ENCODE measurements at places on chromosomes 12 and 14. TPM values are rescaled to one million over a fixed set of nuclear protein-coding genes. Genes with fewer than 3 reads are reported as not detected.

DNA sequence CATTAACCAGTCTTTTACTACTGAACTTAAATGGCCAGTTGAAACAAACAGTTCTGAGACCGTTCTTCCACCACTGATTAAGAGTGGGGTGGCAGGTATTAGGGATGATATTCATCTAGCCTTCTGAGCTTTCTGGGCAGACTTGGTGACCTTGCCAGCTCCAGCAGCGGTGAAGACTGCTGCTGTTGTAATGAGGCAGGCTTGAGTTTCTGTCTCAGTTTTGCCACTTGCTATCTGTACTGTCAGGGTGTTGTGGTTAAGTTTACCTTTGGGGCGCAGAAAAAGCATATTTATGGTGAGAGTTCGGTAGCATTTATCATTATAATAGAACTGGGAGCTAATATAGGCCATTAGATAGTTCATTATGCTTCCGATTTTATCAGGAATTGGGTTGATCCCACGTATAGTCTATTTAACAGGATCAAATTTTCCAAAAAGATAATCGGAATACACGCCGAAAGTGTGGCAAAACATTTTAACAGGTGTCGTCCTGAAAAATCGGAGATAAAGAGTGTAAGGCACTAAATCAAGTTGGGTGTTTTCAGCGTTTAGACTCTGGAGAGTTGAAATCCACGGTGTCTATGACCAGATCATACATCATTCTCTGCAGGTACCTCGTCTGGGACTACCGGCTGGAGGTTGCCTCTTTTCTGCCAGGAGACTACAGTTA, 688 bp upstream of the NECAP1 start:
- DNase-seq = no peak

DNA sequence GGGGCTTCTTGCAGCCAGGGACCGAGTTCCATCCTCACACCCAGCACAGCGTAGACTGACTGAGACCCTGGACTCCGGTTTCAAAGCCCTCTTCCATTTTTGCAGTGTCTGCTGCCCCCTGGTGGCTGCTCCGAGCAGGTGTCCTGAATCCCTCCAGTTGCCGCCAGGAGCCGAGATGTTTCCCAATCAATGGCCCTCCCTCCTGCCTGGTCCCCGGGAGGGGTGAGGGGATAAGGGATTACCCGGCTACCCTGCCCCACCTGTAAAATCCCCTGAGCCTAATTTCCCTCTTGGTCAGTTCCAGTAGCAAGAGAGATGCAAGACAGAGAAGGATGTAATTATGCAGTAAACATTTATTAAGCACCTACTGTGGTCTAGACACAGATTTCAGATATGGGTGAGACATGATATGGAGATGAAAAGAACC, 55.0 kb downstream of the PHETA1 start:
- peak; percentile 71 for DNase-seq

DNA sequence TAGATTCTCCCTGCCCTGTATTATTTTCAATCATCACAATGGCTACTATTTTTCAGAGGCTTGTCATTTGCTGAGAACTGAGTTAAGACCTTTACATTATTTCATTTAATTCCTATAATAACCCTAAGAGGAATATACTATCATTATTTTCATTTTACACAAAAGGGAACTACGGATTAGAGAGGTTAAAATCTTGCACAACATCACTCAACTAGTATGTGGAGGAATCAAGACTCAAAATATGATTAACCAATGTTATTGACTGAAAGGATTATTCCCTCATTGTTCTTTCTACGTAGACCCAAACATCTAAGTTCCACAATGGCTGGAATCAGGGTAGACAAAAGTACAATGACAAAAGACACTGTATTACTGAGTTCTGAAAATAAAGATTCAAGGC, 45.0 kb downstream of the GPR65 start:
- DNase-seq = no peak

DNA sequence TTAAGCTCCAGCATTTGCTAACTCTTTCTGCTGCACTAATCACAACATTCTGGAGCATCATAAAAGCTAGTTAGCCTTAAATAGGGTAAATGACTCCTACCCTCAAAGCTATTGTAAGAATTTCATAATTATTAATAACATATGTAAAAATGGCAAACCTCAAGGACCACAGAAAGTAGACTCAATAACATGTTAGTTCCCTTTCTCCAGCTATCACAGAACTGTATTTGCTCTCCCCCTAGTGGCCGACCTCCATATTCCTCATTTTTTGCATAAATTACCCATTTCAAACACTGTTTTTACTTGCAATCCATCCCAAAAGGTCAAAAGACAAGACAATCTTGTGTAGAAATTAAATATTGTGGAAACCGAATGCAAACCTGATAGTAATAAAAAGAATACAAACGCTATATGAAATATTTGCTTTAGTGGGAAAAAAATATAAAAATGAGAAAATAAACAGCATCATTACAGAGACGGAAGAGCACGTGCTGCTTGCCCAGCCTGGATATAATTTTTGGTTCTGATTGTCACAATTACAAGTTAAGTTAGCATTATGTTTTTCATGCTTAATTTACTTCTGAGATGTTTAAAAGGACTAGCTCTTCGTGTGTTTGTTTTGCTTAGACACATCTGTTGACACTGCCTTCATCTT, 97.9 kb downstream of the RERGL start:
- DNase-seq = peak; percentile 57

DNA sequence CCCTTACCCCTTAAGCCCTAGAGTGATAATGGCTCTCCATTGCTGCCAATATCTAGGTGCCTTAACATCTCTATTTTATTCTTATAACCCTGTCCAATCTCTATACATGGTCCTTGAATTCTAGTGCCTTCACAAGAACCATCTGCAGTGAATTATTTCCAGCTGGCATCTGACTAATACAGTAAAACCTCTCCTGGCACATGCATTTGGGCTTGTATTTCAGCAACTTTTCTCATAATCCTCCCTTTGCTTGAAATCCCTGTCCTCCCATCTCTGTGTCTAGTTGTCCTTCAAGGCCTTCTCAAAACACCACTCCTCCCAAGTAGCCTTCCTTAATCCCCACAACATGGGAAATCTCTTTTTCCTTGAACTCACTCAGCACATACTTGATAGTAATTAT, 14.2 kb upstream of the HMGA2 start:
- no peak for DNase-seq

DNA sequence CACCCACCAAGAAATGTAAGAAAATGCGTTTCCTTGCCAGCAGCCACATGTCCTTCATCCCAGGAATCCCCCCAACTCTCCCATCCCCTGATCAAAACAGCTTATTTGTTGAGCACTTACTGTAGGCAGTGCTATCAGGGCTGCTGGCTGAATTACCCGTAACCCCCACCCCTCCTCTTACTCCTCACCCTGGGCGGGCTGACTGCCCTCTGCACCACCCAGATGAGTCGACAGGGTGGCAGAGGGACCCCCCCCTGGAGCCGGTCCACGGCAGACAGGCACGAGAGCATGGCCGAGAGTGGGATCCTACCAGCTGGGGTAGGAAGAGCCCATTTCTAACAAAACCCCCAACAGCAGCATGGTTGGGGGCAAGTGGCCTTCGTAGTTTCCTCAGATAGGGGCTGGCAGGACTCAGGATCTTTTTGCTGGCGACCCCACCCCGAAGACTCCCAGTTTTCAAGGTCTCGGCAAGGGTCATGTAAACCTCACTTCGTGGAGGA, 1.1 kb upstream of the RHOF start:
- DNase-seq = no peak

GRCh38 chr12:1827826-1828805, 7.8 kb downstream of the LRTM2 start:
- no peak for DNase-seq

GRCh38 chr14:51337520-51337919, 97.5 kb downstream of the TMX1 start:
- no peak for DNase-seq

DNA sequence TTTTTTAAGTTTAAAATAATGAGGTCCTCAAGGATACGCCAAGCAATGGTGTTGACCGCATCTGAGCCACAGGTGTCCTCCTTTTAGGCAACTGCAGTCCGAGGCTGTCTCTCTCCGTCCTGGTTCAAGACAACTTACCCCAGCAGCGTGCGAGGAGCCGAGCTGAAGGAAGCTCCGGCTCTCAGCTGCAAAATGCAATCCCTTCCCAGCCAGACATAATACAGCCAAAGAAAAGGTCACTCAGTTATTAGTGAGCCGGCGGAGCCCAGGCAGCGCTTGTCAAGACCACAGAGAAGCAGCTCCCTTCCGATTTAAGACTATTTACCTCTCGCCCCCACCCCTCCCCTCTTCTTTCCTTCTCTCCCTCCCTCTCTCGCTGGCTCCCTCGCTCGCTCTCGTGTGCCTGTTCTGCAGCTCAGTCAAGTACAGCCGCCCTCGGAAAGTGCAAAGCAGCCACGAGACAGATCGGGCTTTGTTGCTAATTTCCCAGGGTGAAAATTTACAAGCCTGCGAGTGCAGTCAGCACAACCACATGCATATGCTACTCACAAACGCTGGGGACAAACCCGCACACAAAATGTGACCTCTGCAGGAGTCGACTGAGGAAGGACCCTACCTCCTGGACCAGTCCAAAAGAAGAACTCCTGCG, 363 bp upstream of the LMO3 start:
- DNase-seq = peak; percentile 42

GRCh38 chr12:93514853-93515252, 47.5 kb downstream of the MRPL42 start:
- DNase-seq = no peak

DNA sequence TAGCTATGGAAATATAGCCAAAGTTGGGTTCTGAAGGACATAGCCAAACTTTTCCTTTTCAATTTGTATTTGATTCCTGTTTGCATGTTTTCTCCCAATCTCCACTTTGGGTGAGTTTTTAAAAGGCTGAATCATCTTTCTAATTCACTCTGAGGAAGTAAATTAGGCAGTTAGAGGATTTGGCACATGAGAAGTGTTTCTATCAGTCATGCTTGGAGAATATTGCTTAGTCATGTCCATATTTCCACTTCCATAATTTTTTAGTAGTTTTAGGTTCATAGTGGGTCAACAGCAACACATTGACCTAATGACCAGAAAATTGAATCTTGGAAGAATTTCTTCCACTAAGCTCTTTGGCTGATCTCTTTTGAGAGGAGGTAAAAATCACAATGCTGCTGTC, 21.8 kb downstream of the IRAK3 start:
- no peak for DNase-seq

GRCh38 chr12:85923767-85924331, 49.8 kb downstream of the NTS start:
- peak; percentile 59 for DNase-seq

GRCh38 chr14:76330411-76331327, 45.3 kb upstream of the ESRRB start:
- DNase-seq = no peak

- no peak for DNase-seq
These were observed 2.3 kb downstream of the LAG3 start for GRCh38 chr12:6774499-6775062.

GRCh38 chr14:75886636-75887348, 95.0 kb downstream of the TGFB3 start:
- DNase-seq = no peak

The MOK gene
- 6.1 TPM for total RNA-seq

The LYZ gene
- total RNA-seq = not detected

The NXPH4 gene
- not detected for total RNA-seq

The EPYC gene
- not detected for total RNA-seq

The VRTN gene
- not detected for total RNA-seq

The RECQL gene
- total RNA-seq = 50.3 TPM
